Calu3 (cell line): ENCODE measurements at places on chromosomes 4 and X. TPM values are rescaled to one million over a fixed set of nuclear protein-coding genes. Genes with fewer than 3 reads are reported as not detected.

The ADH6 gene
- 1.2 and 1.6 TPM in 2 replicates for total RNA-seq

The SFRP2 gene
- not detected in 2 replicates for total RNA-seq

- H3K27ac ChIP-seq, result no peak overlapping the region
- H3K36me3 ChIP-seq, result no peaks in the 10 kb centered on the region
- no peaks in the 10 kb centered on the region for H3K27me3 ChIP-seq
- DNase-seq, result no peak
- peaks cover 14% of the 10 kb centered on the region for H3K4me1 ChIP-seq
Measured at GRCh38 chr4:52635560-52635959, 23.5 kb downstream of the USP46 start.

GRCh38 chr4:10285028-10285427, 168.4 kb upstream of the WDR1 start:
- no peak for DNase-seq
- no peak overlapping the region for H3K4me3 ChIP-seq
- H3K27ac ChIP-seq, result no peak overlapping the region

- no peaks in the 10 kb centered on the region for H3K36me3 ChIP-seq
- peak; percentile 29 for DNase-seq
- no peak overlapping the region for H3K27ac ChIP-seq
- H3K4me3 ChIP-seq, result no peak overlapping the region
Measured at GRCh38 chrX:50988649-50989048, 78.1 kb downstream of the BMP15 start.

DNA sequence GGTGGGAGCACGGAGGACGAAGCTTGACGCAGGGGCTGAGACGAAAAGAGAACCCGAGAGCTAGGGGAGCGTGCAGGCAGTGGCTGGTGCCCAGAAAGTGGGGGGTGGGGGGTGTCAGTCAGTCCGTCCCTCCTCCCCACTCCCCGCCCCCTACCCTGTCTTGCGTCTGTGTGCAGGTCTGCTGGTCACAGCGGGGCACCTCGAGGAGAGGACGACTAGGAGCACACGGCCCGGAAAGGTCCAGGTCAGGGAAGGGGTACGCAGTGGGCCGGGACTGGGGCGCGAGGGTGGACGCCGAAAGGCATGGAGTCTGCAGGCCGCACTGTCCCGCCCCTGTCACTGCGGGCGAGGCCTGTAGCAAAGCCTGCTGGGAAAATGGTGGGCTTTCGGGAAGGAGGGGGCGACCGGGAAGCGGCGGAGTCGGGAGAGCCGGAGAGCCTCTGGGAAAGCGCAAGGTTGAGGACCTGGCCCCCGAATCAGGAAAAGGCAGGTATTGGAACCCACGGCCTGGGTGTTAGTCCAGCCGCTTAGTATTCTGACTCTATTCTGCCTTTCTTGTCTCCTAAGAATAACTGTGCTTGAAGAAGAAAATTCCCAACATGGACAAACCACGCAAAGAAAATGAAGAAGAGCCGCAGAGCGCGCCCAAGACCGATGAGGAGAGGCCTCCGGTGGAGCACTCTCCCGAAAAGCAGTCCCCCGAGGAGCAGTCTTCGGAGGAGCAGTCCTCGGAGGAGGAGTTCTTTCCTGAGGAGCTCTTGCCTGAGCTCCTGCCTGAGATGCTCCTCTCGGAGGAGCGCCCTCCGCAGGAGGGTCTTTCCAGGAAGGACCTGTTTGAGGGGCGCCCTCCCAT, 769 bp downstream of the TCEAL1 start:
- H3K36me3 ChIP-seq, result peaks cover 23% of the 10 kb centered on the region
- H3K27ac ChIP-seq, result peak overlapping the region; percentile 48
- H3K4me1 ChIP-seq, result peaks cover 9% of the 10 kb centered on the region
- DNase-seq, result peak; percentile 65

GRCh38 chr4:17310269-17310652, 201.6 kb downstream of the QDPR start:
- H3K4me1 ChIP-seq, result no peaks in the 10 kb centered on the region
- no peaks in the 10 kb centered on the region for H3K36me3 ChIP-seq
- no peak overlapping the region for H3K4me3 ChIP-seq
- peaks cover 19% of the 10 kb centered on the region for H3K27me3 ChIP-seq

GRCh38 chrX:83916525-83916924, 55.6 kb downstream of the CYLC1 start:
- no peaks in the 10 kb centered on the region for H3K4me1 ChIP-seq
- DNase-seq, result no peak
- H3K27me3 ChIP-seq, result no peaks in the 10 kb centered on the region
- no peak overlapping the region for H3K27ac ChIP-seq
- H3K4me3 ChIP-seq, result no peak overlapping the region
- no peaks in the 10 kb centered on the region for H3K36me3 ChIP-seq

DNA sequence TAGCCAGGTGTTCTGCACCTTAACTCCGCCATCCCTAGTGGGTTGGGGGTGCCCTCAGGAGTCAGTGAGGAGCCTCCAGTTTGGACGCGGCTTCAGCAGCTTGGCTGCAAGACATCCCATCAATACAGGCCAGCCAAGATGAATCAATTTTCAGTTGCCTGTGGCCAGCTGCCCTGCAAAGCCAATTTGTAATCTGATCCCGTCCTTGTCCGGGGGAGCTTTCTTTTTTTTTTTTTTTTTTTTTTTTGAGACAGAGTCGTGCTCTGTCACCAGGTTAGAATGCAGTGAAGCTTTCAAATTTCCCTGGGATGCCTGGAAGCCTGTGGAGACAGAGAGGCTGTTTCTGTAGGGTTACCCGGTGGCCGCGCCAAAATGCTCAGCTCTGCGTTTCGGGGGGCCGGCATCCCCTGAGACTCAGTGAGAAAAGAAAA, 192.5 kb downstream of the ASMT start:
- no peak overlapping the region for H3K4me3 ChIP-seq
- no peaks in the 10 kb centered on the region for H3K27me3 ChIP-seq
- H3K27ac ChIP-seq, result no peak overlapping the region
- H3K4me1 ChIP-seq, result no peaks in the 10 kb centered on the region
